ENCODE measurements at places on chromosomes 12 and 14. TPM values are rescaled to one million over a fixed set of nuclear protein-coding genes. Genes with fewer than 3 reads are reported as not detected.

DNA sequence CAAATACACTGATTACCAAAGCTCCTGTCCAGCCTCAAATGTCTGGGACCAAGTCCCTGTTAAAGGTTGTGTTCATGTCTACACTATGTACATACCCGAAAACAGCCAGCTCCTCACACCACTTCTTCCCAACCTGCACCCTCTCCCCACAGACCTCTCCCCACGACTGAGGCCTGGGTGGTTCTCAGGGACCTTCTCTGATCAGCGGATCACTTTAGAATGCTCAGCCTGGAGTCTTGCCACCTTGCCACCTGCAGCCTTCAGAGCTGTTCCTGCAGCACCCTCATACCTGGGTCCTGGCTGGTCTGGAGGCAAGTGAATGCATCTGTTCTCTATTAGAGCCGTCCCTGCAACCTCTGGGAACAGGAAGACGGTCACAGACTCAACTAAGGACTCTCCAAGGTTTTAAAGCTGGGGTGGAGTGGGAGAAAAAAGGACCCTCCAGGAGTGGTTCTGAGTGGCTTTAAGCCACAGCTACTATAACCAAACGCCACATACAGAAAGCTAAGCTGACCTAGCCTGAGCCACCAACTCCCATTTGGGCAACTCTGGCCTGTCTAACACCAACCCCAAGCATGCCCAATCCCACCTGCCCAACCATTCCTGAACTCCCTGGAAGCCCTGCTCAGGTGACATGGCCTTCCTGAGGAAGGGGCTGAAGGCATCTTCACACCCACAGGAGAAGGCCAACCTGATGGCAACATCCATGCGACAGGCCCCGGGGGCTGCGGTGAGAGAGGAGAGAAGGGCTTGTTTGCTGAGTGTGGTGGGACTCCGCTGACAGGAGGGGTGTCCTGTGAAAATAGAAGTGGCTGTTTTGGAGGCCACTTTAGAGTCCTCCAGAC lies 8.6 kb downstream of the KRT2 start:
- DNase-seq = no peak

DNA sequence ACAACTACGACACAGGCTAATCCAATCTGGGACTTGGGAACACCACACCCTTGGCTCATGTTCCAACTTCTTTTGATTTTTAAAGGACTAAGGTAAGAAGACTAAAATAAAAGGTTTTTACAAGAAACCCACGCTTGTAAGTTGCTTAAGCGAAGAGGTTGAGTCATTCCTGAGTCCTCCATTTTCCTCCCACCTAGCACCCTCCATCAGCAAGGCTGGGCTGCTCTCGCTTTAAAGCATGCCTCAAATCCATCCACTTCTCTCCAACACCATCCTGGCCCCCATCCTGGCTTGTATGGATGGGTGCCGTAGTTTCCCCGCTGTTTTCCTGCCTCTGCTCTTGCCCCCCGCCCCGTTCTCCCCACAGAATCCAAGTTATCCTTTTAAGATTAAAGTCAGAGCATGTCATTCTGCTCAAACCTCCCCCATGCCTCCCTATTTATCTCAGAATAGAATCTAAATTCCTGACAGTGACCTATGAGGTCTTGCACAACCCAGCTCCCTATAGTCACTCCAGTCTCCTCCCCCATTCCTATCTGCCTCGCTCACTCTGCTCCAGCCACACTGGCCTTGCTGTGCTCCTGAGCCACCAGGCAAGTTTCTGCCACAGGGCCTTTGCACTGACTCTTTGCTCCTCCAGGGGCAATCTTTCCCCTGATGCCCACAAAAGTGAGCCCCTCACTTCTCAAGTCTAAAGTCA lies 34.5 kb downstream of the SCARB1 start:
- no peak for DNase-seq

Gene DNAH10
- not detected for total RNA-seq

DNA sequence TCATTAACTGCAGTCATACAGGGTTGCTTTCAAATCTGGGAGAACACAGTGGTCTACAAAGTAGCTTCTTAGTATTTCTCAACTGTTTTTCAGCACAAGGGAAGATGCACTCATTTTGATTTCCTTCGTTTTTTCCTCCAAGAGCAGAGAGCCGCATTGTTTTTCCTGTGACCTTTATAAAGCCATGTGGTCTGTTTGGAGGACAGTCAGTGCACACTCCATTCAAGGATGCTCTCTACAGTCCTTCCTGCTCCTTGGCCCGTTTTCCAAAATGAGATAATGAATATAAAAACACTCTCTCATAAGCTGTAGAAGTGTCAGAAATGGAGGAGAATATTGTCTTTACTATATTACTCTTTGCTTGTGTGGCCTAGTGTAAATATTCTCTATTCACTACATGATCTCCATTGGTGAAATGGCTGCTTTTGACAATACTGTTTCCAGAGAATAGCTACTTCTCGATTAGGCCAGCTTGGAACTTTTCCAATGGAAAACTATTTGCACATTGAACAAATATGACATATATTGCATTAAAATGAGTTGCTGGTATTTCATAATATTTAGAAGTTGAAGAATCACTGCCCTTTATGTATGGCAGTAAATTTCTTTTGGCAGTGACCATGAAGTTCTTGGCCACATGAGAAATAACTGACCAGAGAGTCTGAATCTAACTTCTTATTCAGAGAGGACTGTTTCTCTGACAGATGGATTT lies 393.1 kb upstream of the RGS6 start:
- no peak for DNase-seq

Gene ISCA2
- 21.7 TPM for total RNA-seq

DNA sequence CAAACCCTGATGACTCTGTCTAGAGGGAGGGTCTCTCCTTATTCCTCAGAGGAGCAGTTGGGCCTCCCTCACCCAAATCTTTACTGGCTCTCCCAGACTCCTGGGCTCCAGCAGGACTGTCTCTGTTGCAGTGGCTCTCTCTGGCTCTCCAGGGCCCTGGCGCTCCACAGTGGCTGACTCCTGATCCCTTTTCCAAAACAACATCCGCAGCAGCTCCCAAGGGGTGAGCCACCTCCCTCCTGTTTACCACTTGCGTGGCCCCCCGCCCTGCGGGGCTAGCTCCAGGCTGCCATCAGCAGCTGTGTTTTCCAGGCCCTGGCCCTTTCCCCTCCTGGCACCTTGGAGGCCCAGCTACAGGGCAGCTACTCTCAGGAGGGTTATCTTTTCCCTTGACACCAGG lies 123.5 kb downstream of the CALM1 start:
- DNase-seq = no peak

DNA sequence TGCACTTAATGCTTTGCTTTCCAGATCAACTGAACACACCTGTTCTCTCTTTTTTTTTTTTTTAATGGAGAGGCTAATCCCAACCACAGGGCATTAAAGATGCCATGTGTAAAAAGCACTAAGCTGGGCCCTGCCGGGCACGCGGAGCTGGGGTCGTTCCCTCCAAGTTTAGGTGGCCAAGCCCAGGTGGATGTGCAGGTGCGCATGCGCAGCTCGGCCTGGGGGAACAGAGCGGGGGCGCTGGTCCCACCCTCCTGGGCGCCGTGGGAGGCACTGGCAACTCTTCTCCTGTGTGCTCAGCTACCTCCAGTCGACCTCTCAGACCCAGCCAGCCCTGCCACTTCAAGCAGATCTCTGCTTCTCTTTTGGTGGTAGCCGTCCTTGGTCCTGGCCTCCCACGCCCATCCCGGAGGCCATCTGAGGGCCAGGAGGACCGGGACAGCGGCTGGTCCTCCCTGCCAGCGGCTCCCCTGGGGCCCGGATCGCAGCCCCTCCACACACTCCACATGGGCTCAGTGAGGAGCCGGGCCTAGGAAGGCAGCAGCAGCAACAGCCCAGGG lies 679.3 kb downstream of the BCL11B start:
- no peak for DNase-seq

DNA sequence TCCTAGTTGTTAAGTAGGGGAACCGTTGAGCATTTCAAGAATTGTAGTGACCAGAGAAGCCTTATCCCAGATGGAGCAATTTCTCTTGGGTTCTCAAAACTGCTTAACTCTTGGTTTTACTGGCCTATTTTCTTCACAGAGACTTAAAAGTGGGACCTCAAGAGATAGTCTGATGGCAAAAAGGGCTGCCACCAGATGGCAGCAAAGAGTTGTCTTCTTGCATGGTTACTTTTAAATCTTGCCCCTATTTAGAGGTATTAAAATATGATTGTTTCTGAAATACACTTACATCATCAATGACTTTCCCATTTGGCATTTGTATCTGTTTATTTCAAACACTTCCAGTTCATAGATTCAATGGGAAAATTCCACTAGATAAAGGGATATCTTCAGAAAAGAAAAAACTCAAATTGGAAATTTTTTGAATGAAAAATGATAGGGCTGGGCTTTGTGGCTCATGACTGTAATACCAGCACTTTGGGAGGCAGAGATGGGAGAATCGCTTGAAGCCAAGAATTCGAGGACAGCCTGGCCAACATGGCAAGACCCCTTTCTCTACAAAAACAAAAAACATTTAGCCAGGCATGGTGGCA lies 69.9 kb upstream of the CNTN1 start:
- peak; percentile 57 for DNase-seq

Gene PNP
- 189 TPM for total RNA-seq

DNA sequence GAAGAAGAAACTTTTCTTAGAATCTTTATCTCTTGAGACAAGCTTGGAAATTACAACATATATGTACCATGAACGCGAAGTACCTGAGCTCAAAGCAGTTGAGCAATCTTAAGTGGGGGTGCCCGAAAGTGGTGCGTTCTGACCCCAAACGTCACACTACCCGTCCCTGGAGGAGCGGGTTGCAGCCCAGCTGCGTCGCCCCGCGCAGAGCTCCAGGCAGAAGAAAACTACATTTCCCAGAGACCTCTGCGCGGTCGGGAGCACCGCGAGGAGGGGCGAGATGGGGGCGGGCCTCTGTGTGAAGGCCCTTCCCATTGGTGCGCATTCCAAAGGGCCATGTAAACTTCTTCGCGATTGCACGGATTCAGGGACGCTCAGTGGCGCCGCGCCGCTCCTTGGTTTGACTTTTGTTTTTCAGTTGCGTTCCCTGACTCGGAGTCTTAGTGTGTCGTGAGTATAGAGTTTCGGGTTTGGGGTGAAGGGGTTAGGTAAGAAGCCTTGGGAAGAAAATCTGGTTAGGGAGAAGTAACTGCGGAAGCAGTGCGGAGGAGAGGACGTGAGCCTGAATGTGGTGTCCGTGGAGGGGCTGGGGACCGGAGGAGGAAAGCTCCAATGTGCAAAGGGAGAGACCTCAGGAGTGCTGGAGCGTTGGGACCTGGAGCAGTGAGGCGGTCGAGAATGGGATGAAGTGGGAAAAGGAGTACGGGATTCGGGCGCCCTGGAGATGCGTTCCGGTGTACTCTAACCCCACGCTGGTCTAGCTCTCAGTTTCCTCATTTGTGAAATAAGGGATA lies at the start of gene CCDC77:
CCDC77 (plus strand) TSS at position 410 of the 794 bp plus-strand sequence. CDS start 7,740 bp downstream, outside the sequence.
- peak; percentile 96 for DNase-seq

Gene GUCY2C
- not detected for total RNA-seq

- DNase-seq = peak; percentile 55
Measured at GRCh38 chr14:32202491-32202997, 525 bp downstream of the RNU6-8 start.

DNA sequence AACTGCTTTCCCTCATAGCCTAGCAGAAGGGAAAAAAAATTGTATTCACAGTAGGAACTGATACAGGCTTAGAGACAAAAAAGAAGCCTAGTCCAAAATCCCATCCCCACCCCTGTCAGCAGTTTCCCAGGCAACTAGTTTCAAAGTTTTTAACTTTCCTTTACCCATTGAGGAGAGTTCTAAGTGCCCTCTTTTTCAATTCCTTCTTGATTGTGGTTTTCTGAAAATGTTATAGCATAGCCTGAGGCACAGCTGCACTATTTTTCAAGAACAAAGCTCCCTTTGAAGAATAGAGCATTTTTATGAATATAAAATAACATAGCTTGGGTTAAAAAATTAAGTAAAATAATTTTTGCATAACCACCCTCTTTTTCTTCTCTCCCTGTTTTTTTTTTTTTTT lies 81.6 kb downstream of the IPO8 start:
- DNase-seq = no peak

Gene ZC2HC1C
- total RNA-seq = 3.6 TPM

DNA sequence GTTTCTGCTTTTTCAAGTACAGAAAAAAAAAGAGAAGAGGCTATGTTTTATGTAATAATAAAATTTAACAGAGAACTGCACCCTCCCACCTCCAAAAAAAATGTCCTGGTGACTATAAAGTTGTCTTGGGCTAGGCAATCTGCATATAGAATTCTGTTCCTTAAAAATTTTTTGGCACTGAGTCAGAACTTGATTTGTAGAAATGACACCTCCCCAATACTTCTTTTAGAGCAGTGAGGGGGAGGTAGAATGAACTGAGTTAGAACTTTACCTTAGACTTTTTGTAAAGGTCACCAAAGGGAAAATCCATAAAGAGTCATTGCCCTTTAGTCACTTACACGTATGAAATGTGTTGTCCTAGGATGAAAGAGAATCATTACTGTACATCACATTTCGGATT lies 80.0 kb downstream of the BTG1 start:
- no peak for DNase-seq

DNA sequence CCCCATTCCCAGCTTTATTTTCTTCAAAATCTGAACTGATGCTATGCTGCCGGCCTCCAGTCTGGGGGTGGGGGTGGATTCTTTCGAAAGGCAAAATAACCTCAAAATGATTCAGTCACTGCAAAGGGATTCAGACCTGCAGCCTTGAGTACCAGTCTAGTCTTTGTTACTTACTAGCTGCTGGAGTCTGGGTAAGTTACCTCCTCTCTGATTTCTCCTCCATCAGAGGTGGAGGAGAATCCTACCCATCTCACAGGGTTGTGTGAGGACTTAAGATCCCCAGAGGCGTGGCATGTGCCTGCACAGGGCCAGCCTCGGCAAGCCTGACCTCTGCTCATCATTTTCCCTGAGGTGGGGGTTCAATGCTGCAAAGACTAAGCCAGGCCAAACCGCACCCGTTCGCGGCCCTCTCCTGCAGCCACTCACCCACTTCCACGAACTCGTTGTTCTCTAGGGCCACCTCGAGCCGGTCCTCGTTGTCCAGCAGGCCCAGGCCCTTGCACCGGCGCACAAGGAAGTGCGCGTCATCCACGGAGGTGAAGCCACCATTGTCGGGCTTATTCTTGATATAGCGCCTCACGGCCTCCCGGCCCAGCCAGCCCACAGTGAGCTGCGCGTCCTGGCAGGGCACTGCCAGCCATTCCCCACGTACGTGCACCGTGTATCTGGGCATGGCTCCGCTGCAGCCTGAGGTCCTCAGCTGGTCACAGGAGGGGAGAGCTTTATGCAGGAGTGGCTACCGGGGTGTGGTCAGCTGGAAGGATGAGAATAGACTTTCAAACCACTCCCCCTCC lies 709 bp downstream of the HAL start:
- no peak for DNase-seq

Gene SMCO2
- 1.2 TPM for total RNA-seq

DNA sequence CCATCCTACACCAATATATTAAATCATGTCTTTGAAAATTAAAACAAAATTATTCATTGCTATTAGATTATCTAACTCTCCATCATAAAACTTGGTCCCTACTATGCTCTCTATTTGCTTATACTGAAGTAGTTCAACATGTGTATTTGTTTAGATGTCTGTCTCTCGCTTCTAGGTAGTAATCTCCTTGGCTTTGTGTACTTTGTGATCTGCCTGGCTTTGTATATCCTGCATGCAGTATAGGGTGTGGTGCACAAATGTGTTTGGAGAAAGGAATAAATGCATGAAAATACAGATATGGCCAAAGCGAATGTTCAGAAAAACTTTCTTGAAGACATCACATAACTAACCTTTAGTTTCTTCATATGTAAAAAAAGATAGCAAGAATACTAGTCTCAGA lies 246.6 kb upstream of the LRFN5 start:
- no peak for DNase-seq

Measured in endothelial cell of umbilical vein (primary cell).